Skin of body (tissue), 3 donors: ENCODE measurements at places on chromosomes 5 and 9.

- no peak for DNase-seq
Measured at GRCh38 chr5:63025679-63026078, 447.1 kb downstream of the LRRC70 start.

DNA sequence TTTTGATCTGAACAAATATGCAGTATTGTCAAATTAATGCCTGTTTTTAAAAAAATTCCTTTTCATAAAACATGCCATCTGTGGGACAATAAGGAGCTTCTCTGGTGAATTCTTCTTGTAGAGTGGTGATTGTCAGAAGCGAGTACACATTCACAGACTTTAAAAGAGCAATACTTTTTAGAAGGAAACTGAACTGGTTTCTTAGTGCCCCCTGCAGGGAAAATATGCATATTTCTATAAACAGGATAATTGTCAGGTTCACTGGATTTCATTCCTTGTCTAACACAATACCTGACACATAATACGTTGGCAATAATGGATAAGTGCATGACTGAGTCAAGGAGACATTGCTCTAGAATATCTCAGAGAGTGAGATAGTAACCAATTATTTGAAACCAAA lies 133.7 kb downstream of the KIF4B start:
- DNase-seq: no peak

GRCh38 chr9:83473488-83473971 lies 64.7 kb downstream of the FRMD3 start:
- no peak for DNase-seq

- no peak for DNase-seq
Measured at GRCh38 chr5:83177803-83178202, 100.5 kb downstream of the XRCC4 start.

DNA sequence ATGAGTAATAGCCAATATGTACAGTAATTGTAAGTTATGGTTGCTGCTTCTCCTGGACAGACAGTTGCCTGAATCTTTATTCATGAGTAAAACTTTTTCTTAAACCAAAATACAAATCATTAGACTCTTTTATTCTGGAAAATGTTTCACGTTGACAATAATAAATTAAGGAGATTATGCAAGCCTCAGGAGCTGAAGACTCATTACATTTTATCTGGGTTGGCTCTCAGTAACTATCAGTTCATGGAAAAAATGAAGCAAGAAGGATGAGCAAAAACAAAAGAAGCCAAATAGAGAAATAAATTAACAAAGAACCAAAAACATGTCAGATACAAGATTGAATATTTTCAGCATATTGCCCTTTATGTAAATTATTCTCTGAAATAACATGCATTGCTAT lies 88.9 kb upstream of the PRR16 start:
- no peak for DNase-seq

GRCh38 chr5:2996248-2996647 lies 244.8 kb upstream of the IRX2 start:
- DNase-seq: no peak

- DNase-seq: no peak
Measured at GRCh38 chr5:171355302-171355724, 32.3 kb upstream of the NPM1 start.
